Amygdala (tissue), 56 donors: ENCODE measurements at places on chromosomes 5 and 9.

- DNase-seq: no peak
Observed at GRCh38 chr5:113084402-113085083, 107.9 kb downstream of the DCP2 start.

GRCh38 chr5:133399247-133399891 is 213.0 kb downstream of the FSTL4 start:
- no peak for DNase-seq

DNA sequence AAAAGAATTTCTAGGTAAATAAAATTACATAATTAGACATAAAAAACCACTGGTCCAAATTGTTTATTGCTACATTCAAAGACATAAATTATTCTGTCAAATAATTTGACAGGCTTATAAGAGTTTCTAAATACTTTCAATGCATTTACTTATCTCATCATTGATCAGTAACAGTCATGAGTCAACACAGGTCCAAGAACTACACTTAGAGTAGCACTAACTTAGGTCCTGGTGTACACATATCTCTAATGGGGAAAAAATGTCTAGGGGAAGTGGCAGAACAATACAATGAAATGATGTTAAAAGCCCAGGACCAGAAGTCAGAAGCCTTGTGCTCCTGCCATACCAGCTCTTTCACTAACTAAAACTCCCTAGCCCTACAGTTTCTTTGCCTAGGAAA is 96.5 kb upstream of the SLCO6A1 start:
- no peak for DNase-seq

DNA sequence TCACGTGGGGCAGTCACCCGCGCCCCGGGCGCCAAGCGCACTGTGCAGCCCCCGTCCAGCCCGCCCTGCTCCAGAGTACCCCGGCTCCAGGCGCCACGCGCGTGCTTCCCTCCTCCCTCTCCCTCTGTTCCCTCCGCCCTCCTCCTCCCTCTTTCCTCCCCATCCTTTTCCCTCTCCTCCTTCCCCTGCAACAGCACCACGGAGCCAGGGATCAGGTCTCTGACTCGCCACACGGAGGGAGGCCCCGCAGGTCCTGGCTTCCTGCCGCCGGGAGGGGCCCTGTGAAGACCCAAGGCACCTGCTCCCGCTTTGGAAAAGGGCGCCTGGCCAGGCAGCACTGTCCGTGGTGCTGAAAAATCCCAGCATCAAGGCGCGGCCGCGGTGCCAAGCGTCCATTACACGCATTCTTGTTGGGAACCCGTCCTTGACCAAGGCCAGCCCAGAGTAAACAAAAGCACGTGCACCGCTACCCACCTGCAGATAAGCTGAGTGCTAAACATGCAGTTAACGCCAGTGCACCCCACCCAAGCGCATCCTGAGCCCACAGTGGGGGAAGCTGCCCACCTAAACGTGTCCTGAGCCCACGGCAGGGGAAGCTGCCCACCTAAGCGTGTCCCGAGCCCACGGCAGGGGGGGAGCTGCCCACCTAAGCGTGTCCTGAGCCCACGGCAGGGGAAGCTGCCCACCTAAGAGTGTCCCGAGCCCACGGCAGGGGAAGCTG is 21.7 kb downstream of the SLC6A18 start:
- DNase-seq: no peak

DNA sequence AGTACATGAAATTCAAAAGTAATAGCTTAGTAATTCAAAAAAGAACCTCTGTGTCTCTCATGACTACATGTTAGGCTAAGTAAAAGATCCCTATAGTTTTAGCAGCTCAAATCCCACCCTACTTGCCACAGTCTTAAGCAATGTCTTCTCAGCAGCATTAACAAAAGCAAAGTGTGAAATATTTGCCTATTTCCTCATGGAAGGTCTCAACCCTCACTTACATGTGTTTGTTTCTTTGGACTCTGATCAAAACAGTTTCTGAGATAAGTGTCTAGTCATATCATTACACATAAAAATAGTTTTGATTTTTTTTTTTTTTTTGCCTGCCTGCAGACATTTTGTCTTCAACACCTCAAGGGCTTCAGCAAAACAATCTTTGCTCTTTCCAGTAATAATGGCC is 310.5 kb downstream of the CETN3 start:
- no peak for DNase-seq

GRCh38 chr5:669111-669841 is 23.9 kb downstream of the TPPP start:
- DNase-seq: peak; percentile 71
